ENCODE measurements at places on chromosomes 16 and 17.

GRCh38 chr17:44666006-44666405, 9.7 kb downstream of the MEIOC start:
- DNase-seq = no peak

GRCh38 chr17:18167421-18167820, 16.2 kb upstream of the ALKBH5 start:
- no peak for DNase-seq

GRCh38 chr17:75514299-75514918, 928 bp downstream of the CASKIN2 start:
- no peak for DNase-seq

DNA sequence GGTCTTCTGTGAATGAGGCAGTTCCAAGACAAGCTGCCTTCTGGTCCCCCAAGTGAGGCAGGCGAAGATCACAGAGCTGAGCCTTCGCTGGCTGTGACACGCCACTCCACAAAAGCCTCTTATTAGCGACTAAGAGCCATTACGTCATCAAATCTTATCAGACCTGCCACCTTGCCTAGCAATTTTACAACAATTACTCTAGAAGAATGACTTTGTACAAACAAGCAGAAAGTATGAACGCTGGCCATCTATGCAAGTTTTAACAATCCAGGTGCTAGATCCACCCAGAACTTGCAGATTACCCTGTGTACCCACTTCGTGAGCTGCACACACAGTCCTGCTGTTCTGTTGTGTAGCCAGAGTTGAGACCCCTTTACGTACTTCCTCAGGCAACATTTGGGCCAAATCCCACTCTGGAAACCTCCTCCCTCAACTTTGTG, 3.8 kb upstream of the ICAM2 start:
- DNase-seq = no peak

- peak; percentile 55 for DNase-seq
Observed at GRCh38 chr17:58156839-58157803, 8.9 kb downstream of the OR4D1 start.
